ENCODE measurements at places on chromosomes 13 and 19. TPM values are rescaled to one million over a fixed set of nuclear protein-coding genes. Genes with fewer than 3 reads are reported as not detected.

DNA sequence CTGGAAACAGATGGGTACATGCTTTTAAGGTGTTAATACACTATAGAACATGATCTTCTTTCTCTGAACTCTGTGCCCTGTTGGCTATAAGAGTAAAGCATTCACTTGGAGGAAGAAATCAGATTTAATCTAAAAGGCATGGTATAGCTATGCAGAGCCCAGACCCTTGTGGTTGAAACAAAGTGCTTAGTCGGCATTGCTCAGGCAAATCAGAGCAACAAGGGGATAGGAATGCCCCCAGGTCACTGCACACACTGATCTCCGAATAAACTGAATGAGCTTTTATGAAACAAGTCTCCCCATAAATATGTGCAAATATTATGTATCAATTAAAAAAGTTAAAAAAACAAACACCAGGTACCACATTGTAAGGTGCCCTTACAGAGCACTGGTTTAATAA is 52.0 kb upstream of the RGCC start:
- DNase-seq, result no peak

DNA sequence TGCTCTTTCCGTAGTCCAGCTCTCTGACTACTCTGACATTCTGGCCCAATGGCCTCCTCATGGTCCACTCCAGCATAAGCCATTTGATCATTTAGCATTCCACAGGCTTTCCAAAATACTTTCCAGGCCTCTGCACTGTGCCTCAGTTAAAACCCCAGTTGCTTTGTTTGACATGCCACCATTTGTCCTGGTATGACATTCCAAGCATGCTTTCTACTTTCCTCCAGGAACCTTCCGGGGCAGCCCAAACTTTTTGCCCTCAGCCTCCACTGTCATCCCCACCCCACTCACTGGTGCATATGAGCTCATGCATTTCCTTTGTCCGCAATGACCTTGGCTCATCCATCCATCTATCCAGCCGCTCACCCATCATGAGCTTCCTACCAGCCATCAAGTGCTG is 41.8 kb upstream of the WASF3 start:
- no peak for DNase-seq

GRCh38 chr13:94384231-94384905 is 95.1 kb downstream of the DCT start:
- no peak for DNase-seq

DNA sequence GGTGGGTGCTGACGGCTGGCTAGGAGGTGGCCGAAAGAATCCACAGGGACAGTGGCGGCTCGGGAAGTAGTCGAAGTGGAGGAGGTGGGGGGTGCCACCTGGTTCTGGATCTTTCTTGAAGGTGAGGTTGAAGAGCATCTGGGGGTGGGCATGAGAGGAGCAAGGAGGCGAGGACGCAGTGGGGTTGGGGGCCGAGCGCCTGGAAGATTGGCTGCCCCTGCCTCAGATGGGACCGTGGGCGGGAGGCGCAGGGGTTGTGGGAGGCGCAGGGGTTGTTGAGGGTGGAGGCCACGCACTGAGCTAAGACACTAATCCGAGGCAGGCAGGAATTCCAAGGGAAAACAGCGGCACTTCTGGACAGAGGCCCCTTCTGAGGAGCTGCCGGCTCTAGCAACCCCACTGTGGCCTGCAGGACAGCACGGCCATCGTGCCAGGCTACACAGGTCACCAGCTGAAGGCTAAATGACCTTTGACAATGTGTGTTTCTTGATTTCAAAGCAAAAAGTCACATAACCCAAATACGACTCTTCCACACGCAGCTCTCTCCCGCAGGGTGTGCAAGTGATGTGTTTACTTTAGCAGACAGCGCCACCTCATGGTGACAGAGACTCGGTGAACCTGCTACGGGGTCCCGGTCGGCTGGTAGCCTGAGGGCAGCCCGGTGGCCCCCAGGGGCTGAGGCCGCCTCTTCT is 44.1 kb upstream of the RANBP3 start:
- DNase-seq, result peak; percentile 63

DNA sequence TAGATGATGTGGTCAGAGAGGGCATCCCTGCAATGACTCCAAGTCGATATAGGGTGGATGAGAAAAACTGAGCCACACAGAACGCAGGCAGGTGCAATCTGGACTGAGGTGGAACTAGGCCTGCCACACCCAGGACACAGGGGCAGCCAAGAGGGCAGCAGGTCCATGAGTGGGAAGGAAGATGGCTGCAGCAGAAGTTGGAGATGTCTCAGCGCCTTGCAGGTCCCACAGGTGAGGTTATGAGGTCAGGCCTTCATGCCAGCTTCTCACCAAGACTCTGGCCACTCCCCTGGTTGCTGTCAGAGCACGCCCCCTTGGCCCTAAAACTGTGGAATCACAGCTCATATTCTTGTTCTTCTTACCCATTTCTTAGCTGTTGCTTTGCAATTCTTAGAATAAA is 147.7 kb upstream of the VSTM2B start:
- no peak for DNase-seq

- DNase-seq, result no peak
Observed at GRCh38 chr13:101917833-101918661, 465.6 kb downstream of the ITGBL1 start.

- DNase-seq, result no peak
Observed at GRCh38 chr13:85170372-85170771, 628.8 kb downstream of the SLITRK6 start.

DNA sequence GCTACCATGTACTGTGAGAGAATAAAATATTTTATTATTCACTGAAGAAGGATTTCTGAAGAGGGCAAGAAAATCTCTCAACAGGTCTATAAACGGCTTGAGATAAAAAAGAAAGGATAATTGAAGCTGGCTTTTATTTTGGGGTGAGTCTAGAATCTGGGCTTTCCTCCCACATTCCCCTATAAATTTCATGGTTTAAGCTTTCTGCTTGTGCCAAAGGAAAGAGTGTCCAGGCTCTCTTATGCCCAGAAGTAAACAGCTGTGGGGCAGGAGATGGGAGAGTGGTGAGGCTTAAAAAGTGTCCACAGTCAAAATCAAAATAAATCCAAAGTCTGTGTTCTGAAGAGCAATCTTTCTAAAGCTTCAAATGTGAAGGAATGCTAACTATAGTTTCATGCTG is 942.2 kb upstream of the MIR17HG start:
- no peak for DNase-seq

- no peak for DNase-seq
Observed at GRCh38 chr19:12785431-12786031, 5.8 kb upstream of the JUNB start.

DNA sequence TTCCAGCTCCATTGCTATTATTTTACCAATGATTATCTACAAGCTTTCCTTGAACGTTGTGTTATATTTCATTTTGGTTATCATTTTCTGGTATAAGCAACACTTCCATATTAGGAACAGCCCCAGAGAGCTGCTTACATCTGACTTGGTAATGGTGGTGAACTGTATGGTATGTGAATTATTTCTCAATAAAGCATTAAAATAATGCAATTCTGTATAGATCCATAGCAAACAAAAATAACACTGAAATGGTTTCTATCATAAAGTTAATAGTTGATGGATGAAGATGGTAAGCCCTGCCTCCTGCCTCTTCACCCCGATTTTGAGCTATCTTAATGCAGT is 27.5 kb downstream of the GGACT start:
- no peak for DNase-seq

DNA sequence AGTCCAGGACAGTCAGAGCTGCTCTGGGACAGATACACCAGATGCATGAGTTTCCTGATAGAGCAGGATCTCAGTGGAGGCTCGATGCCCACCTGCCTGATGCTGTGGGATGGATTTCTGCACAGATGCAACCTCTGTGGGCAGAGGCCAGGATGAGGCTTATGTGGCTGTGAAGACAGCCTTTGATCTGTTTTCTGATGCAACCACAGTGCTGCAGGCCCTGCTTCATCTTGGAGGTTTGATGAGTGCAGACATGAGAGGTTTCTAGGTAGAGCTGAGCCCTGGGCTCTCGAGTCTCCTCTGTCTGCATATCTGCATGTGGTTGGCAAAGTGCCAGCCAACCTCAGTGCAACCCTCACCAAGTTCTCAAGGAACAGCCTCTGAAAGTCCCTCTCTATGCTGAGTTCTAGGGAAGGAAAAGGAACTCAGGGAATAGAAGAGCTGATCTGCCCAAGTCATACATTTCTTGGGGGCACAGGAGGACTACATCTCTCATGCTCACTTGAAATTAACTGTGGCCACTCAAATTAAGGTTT is 23.1 kb upstream of the TSHZ3 start:
- peak; percentile 65 for DNase-seq

DNA sequence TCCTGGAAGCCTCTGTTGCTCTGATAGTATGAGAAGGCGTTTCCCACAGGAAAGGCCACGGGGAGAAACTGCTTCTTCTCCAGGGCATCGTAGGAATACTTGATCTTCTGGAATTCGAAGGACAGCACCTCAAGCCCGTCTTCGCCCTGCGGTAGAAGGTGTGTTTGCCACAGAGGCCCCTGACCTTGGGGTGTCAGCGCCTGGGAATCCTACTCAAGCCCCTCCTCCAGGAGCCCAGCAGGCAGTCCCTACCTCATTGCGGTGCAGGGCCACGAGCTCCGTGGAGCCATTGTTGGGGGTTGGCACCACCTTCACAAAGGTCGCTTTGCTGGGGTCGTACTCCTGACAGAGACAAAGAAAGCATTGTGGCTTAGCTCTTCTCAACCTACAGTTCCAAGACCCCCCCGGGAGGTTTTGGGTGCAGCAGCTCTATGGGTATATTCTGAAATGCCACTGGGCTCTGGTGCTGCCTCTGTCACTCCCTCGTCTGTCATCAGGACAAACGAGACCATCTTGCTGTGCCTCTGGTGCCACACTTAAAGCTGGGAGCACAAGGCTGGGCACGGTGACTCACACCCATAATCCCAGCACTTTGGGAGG is 3.7 kb downstream of the ATP13A1 start:
- no peak for DNase-seq

DNA sequence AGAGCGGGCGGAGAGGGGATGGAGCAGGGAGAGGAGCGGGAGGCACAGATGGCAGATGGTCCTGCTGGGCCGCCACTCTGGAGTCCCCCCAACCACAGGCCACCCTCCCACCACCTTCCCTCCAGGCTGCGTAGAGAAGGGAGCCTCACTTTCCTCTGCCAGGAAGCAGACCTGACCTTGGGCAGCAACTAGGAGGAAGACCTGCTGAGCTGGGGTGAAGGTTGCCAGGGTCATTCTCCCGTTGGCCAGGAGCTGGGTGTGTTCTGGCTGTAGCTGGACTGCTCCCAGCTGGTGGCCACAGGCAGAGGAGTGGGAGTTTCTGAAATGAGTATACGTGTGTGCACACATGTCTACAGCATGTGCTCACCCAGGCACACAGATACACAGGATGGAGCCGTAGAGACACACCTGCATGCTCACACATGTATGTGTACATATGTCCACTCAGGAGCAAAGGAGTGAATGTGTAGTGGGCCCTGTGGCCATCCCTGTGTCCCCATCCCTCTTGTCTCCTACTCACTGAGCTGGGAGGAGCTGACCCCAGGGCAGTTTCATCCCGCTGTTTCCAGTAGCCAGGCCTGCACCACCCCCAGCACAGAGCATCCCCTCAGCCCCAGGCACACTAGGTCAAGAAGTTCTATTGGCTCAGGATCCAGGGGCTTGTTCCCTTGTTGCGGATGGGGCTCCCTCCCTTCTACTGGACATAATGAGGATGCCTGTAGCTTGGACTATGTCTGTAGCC is 53.0 kb downstream of the CHST8 start:
- DNase-seq, result no peak

GRCh38 chr19:41930926-41931592 is 2.8 kb upstream of the ERFL start:
- no peak for DNase-seq

GRCh38 chr19:9308091-9308770 is 1.4 kb downstream of the ZNF699 start:
- DNase-seq, result no peak

- DNase-seq, result no peak
Observed at GRCh38 chr19:17754634-17755442, 3.6 kb downstream of the FCHO1 start.

DNA sequence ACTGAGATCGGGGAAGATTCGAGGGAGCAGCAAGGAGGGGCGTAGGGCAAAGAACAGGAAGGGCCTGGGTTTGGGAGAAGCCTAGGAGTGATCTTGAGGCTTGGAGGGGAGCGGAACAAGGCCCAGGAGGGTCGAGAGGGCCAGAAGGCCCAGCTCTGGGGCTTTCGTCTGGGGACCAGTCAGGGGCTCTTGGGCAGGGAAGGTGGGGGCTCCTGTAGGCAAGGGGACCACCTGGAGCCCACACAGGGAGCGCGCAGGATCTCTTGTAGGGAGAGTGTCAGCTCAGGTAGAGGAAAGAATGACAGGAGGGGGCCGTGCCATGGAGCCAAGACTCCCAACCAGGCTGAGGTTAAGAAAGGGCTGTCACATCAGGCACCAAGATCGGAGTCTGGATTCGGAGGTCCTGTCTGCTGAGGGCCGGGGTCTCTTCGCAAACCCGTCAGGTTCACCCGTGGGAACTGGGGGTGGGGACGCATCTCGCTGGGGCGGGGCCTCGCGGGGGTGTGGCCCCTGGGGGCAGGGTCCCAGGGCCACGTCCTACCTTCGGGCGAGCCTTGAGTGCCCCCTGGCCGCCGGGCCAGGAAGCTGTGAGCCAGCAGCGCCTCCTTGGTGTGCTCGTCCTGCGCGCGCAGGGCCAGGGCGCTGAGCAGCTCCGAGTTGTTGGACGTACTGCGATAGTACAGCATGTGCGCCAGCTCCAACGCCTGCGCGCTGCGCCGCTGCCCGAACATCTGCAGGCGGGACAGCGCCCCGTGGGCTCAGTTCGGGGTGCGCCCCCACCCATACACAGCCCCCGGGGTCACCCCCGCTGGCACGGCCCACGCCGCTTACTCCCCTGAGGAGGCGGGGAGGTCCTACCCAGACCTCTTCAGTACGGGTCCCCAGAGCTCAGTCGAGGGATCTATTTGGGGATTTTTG is 8.4 kb downstream of the EMP3 start:
- peak; percentile 82 for DNase-seq

Gene OR10H1
- total RNA-seq, result not detected

Gene RNF17
- not detected for total RNA-seq

Gene CDX2
- not detected for total RNA-seq

Gene NLRP8
- not detected for total RNA-seq

Gene ZNF90
- total RNA-seq, result not detected

Gene GPATCH1
- total RNA-seq, result 6.2 TPM

Gene FIZ1
- 9.1 TPM for total RNA-seq

Gene MEIOSIN
- total RNA-seq, result not detected

Gene FPR2
- total RNA-seq, result not detected

Gene GARIN5B
- total RNA-seq, result not detected

Gene TMC4
- total RNA-seq, result 0.86 TPM

Gene LRRC25
- total RNA-seq, result not detected

Gene UPK1A
- not detected for total RNA-seq

Gene PLEKHF1
- total RNA-seq, result 29.3 TPM

All from myocyte (in vitro differentiated cells).